Activated CD4-positive, alpha-beta T cell treated with anti-CD3 and anti-CD28 coated beads for 36 hours (primary cell): ENCODE measurements at places on chromosomes 11 and 22. TPM values are rescaled to one million over a fixed set of nuclear protein-coding genes. Genes with fewer than 3 reads are reported as not detected.

Gene MS4A6A
- not detected for total RNA-seq

Gene KRTAP5-9
- 0.21 TPM for total RNA-seq

Gene POU2AF1
- total RNA-seq: 10.0 TPM

Gene MED19
- total RNA-seq: 8.6 TPM

Gene C22orf42
- not detected for total RNA-seq

Gene MMP8
- total RNA-seq: not detected

Gene RRAS2
- 48.0 TPM for total RNA-seq

Gene PARVB
- total RNA-seq: 45.9 TPM

Gene NCAM1
- total RNA-seq: 0.09 TPM

Gene ZFPL1
- total RNA-seq: 31.8 TPM

Gene KCNK4
- not detected for total RNA-seq

Gene BEST1
- 0.37 TPM for total RNA-seq

- no peak for DNase-seq
- H3K4me1 ChIP-seq: peaks cover 12% of the 10 kb centered on the region
- H3K36me3 ChIP-seq: no peaks in the 10 kb centered on the region
- no peak overlapping the region for H3K27ac ChIP-seq
- H3K4me3 ChIP-seq: no peak overlapping the region
Observed at GRCh38 chr11:7421136-7421535, 64.2 kb upstream of the OLFML1 start.

GRCh38 chr11:46615756-46616155 is 1.3 kb downstream of the HARBI1 start:
- H3K4me1 ChIP-seq: peaks cover 29% of the 10 kb centered on the region
- no peaks in the 10 kb centered on the region for H3K27me3 ChIP-seq
- DNase-seq: no peak

DNA sequence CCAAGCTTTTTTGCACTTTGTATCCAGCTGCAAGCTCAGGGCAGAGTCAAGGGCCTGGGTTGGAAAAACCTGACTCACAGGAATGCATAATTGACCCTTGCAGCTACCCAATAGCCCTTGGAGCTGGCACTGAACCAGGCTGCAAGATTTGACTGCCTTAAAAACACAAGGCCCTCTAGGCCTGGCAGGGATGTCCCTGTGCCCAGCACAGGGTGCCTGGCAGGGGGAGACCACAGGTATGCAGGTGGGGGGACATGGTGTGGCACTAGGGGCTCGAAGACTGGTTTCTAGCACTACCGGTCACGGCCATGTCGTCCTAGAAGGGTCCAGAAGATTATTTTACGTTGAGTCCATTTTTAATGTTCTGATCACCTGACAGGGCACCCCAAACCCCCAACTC is 30.2 kb downstream of the SBF1 start:
- H3K27ac ChIP-seq: no peak overlapping the region
- no peaks in the 10 kb centered on the region for H3K27me3 ChIP-seq
- peaks cover 10% of the 10 kb centered on the region for H3K4me1 ChIP-seq
- DNase-seq: no peak
- H3K4me3 ChIP-seq: no peak overlapping the region
- H3K36me3 ChIP-seq: peaks cover 18% of the 10 kb centered on the region

- no peak overlapping the region for H3K4me3 ChIP-seq
- no peaks in the 10 kb centered on the region for H3K36me3 ChIP-seq
- H3K27me3 ChIP-seq: no peaks in the 10 kb centered on the region
- DNase-seq: peak; percentile 37
- peak overlapping the region; percentile 85 for H3K27ac ChIP-seq
Observed at GRCh38 chr11:73154178-73154577, 12.1 kb upstream of the FCHSD2 start.

- no peaks in the 10 kb centered on the region for H3K36me3 ChIP-seq
- no peak overlapping the region for H3K27ac ChIP-seq
- DNase-seq: no peak
- H3K4me1 ChIP-seq: no peaks in the 10 kb centered on the region
Observed at GRCh38 chr11:31118566-31118965, 251.0 kb downstream of the DCDC1 start.

DNA sequence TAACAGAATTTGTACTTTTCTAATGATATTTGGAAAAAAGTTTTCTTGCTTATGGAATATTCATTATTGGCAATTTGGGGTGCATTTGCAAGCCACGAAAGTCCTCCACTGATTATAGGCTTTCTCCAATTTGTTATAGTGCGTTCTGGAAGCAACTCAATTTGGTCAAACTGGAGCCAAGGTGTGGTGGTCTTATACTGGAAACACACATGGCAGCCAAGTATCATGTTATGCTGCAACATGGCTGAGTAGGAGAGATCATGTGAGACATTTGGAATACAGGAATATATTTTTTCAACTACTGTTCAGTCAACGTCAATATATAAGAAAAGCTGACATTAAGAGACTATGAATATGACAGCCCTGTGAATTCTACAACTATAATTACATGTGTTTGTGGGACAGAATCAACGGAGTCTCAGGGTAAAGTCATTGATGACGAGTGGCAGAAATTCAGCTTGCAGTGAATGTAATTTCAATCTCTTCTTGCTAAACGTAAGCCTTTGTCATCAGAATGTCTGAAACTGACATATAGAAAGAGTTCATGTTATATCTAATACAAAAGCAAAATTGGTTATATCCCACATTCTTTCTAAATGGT is 83.8 kb upstream of the FIBIN start:
- no peaks in the 10 kb centered on the region for H3K4me1 ChIP-seq
- H3K27me3 ChIP-seq: no peaks in the 10 kb centered on the region
- H3K4me3 ChIP-seq: no peak overlapping the region

DNA sequence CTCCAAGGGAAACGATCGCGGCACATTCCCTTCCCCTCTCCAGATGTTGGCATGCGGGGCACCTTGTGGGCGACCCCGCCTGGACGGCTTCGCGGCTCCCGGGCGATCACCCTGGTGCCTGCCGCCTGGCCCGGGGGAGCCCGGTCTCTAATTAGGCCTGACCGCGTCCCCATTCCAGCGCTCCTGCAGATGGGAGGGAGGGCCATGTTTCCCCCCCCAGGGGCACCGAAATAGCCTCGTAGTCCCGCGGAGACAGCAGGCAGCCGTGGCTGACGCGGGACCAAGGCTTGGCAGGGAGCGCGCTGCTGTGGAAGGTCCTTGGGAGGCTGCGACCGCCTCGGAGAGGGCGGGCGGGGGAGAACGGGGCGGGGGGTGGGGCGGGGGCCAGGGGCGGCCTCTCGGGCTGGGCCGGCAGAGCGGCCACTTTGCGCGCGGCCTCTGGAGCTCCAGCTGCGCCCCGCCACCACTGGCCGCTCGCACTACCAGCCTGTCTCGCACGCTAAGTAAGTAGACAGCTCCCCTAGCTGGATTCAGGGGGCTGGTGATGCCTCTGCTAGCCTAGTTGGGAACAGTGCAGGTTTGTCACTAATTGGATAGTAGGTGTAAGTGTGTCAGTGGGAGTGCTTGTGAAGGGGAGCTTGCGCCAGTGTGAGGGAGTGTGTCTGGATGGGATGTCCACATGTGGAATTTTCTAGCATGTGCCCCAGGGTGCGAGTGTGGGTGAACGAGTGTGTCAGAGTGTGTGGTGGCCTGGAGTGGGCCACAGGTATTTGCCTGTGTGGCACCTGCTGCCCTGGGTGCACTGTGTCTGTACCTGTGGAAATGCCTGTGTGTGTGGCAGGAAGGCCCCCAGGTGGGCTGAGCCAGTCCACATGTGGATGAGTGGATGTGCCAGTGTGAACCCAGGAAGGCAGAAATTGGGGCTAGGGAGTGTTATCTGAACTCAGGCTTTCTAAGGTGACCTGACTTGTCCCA is at the start of gene INSC:
TSS of gene INSC (plus strand) at position 423 of the 975 bp plus-strand sequence. CDS start 34,252 bp downstream, outside the sequence.
- no peak within 1 kb of the TSS for H3K4me3 ChIP-seq
- H3K27ac ChIP-seq: no peak within 1 kb of the TSS
- DNase-seq: no peak
- H3K27me3 ChIP-seq: peaks cover 40% of the 10 kb centered on the region
- H3K36me3 ChIP-seq: no peaks in the 10 kb centered on the region

DNA sequence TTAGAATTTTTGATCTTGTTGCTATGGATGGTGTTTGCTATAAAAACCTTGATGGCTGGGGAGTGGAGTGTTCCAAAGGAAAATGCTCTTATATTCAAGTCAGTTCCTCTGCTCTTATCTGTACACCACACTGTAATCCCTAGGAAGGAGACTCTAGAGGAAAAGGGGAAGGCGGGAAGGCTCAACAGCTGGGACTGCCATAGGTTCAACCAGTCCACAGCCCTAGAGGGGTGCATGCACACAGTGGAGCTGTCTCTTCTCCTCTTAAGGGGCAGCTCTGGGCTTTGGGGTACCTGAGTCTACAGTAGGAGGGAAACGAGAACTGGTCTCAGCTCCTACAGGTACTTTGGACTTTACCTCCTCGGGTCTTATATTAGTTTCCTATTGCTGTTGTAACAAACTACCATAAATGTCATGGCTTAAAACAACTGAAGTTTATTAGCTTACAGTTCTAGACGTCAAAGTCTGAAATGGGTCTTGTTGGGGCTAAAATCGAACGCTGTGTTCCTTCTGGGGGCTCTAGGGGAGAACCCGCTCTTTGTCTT is 77.2 kb upstream of the ZBED5 start:
- H3K4me3 ChIP-seq: no peak overlapping the region
- H3K27me3 ChIP-seq: peaks cover 24% of the 10 kb centered on the region
- no peak overlapping the region for H3K27ac ChIP-seq
- H3K4me1 ChIP-seq: peaks cover 9% of the 10 kb centered on the region
- DNase-seq: no peak
- no peaks in the 10 kb centered on the region for H3K36me3 ChIP-seq

GRCh38 chr11:8382436-8383053 is 118.9 kb upstream of the LMO1 start:
- H3K27me3 ChIP-seq: peaks cover 4% of the 10 kb centered on the region
- H3K27ac ChIP-seq: no peak overlapping the region
- no peaks in the 10 kb centered on the region for H3K4me1 ChIP-seq
- no peak overlapping the region for H3K4me3 ChIP-seq

GRCh38 chr11:62682518-62682917 is 3.6 kb upstream of the UBXN1 start:
- no peak overlapping the region for H3K27ac ChIP-seq
- H3K27me3 ChIP-seq: peaks cover 5% of the 10 kb centered on the region
- peaks cover 17% of the 10 kb centered on the region for H3K4me1 ChIP-seq
- no peak for DNase-seq
- H3K4me3 ChIP-seq: no peak overlapping the region

DNA sequence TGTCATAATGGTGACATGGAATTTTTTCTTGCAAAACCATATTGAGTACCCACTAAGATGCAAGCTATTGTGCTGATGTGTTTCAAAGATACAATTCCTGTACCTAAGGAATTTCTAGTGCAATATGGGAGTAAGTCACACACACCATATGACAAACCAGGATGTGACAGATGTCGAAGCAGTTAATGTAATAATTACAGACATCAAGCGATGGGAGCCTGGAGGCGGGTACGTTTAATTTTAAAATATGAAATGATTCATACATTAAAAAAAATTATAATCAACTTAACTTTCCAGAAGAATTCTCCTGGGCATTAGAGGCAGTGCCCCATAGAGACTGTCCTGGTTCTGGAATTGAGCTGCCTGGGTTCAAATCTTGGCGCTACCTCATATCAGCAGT is 6.0 kb downstream of the SYCE3 start:
- no peaks in the 10 kb centered on the region for H3K36me3 ChIP-seq
- peaks cover 7% of the 10 kb centered on the region for H3K4me1 ChIP-seq
- H3K4me3 ChIP-seq: no peak overlapping the region
- H3K27ac ChIP-seq: no peak overlapping the region
- H3K27me3 ChIP-seq: no peaks in the 10 kb centered on the region
- DNase-seq: no peak

GRCh38 chr11:68313574-68314202 is 1.3 kb downstream of the LRP5 start:
- DNase-seq: peak; percentile 30
- peak overlapping the region; percentile 84 for H3K4me3 ChIP-seq
- no peaks in the 10 kb centered on the region for H3K36me3 ChIP-seq
- peaks cover 3% of the 10 kb centered on the region for H3K27me3 ChIP-seq
- H3K27ac ChIP-seq: peak overlapping the region; percentile 83

DNA sequence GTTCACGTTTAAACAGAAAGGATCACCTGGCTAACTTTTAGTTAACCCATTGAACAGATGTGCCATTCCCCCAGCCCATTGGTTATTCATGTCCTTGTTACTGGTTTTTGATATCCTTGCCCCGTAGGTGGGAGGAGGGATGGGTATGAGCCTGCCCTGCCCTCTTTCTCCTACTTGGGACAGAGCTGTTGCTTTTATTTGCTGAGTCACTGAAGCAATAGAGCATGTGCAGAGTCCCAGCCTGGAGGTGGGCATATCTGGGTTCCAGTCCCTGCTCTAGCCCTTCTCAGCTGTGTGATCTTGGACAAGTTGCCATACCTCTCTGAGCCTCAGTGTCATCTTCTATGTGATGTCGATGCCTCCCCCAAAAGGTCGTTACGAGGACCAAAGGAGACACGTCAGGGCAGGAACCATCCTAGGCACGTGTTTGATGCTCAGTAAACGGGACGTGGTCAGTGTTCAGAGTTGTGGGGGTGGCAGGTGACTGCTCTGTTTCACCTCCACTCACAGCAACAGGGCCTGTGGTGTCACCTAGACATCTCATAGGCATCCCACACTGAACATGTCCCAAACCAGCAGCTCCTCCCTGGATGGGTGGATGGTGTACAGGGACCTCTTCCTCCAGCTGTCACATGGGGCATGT is 61.0 kb downstream of the BMAL1 start:
- peak; percentile 57 for DNase-seq
- H3K27ac ChIP-seq: peak overlapping the region; percentile 59
- H3K36me3 ChIP-seq: no peaks in the 10 kb centered on the region
- no peaks in the 10 kb centered on the region for H3K27me3 ChIP-seq

DNA sequence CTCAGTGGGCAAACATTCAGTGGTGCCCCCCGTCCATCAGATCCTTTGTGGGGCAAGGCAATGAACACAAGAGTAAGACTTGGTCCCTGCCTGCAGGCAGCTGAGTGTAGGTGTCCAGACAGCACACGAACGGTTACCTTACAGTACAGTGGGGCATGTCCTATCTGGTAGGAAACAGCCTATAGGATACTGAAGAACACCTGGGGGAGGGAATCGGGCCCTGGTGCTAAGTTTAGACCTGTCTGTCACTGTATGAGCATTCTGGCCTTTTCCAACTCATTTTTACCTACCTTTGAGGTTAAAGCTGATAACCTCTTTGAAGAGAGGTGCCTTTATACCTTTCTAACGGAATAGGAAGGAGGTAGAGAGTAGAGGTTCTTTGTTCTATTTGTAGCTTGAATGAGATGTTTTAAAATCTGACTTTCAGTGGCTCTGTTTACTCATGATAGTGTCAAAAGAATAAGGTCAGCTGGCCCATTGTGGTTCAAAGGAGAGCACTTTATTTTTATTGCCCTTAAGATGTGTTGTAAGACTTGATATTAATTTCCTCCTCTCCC is 8.9 kb downstream of the ZNRF3 start:
- H3K27me3 ChIP-seq: peaks cover 10% of the 10 kb centered on the region
- H3K4me3 ChIP-seq: no peak overlapping the region
- no peaks in the 10 kb centered on the region for H3K36me3 ChIP-seq
- no peak overlapping the region for H3K27ac ChIP-seq

DNA sequence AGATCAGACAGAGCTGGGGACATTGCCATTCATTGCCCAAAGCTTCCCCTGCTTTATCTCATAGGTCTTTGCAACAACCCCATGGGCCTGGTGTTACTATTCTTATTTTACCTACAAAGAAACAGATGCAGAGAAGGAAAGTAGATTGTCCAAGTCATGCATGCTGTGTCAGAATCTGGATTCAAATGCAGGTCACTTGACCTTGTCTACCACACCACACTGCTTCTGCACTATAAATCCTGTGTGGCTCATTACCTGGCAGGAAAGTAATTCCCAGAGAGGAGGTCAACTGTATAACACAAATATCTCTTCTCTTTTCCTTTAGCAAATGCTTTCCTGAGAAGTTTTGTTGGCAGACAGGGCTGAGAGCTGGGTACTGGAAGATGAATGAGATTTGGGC is 18.5 kb downstream of the PLEKHB1 start:
- no peaks in the 10 kb centered on the region for H3K27me3 ChIP-seq
- no peak for DNase-seq
- no peaks in the 10 kb centered on the region for H3K36me3 ChIP-seq
